Activated T-helper 1 cell treated with anti-CD3 and anti-CD28 coated beads, Interleukin-2, amount 50 U/mL, for 16 hours (primary cell): ENCODE measurements at places on chromosomes 6 and 20.

GRCh38 chr6:164108869-164109769 lies 694.6 kb downstream of the QKI start:
- no peak for DNase-seq

- no peak for DNase-seq
Measured at GRCh38 chr6:70371454-70372105, 41.7 kb upstream of the FAM135A start.

DNA sequence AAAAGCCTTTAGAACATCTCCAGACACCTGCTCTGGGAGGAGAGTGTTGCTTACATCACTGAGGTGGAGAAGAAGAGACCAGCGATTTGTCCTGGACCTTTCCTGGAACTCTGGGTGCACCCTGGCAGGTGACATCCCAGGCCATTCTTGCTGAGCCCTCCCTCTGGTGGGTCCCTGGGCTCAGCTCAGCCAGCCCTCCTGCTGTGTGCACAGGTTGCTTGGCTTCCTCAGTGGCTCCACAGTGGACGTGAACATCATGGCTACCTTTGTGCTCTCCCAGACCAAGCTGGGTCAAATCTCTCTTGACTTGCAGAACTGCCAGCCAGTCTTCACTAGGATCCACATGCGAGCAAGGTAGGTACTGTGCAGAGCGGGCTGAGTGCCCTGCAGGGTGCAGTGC lies 19.9 kb upstream of the BPIFA2 start:
- DNase-seq: no peak

DNA sequence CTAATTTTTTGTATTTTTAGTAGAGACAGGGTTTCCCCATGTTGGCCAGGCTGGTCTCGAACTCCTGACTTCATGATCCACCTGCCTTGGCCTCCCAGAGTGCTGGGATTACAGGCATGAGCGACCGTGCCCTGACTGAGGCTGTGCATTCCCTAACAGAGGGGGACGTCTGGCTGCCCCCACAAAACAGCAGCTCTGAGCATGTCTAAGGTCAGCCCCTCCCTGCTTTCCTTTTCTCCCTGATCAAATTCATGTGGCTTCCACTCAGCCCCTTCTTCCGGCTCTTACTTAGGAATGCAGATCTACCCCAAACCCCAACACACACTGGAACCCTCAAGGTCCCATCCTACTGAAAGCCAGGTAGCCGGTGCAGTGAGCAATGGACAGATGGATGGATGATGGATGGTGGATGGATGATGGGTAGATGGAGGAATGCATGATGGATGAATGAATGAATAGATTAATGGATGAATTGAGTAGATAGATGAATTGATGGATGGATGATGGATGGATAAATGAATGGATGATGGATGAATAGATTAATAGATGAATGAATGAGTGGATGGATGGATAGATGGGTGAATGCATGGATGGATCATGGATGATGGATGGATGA lies 91.5 kb upstream of the BHLHE23 start:
- DNase-seq: no peak

DNA sequence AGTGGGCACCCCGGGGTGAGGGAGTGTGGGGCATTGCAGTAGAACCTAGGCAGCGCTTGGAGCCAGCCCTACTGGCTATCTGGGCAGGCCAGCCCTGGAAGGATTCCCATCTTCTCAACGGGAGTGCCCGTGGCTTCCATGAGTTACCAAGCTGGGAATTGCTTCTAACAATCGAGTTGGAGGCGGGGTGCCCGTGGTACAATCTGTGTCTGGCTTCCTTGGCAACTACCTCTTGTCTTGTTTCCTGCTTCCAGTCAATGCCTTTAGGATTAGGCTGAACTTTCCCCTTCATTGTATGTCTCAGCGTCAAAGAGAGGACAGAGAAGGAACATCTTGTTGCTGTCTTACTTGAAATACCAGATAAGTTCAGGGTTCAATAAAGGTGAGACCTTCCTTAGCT lies 33.3 kb downstream of the PPP1R14C start:
- no peak for DNase-seq

DNA sequence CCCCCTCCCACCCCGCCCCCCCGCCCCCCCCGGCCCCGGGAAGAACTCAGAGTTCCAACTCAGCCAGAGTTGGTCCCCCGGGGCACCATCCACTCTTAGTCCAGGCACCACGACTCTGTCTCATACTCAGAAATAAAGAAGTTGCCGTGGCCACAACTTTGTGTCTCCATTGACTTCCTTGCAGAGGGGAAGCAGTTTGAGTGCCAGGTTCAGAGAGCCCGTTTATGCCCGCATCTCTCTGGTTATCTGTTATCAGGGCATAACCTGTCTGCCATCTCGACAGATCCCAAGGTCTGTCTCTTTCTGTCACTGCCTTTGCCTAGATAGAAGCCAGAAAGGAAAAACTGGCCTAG lies 605 bp downstream of the CDC5L start:
- peak; percentile 4 for DNase-seq

GRCh38 chr6:107075951-107076381 lies 39.3 kb downstream of the BEND3 start:
- DNase-seq: no peak

DNA sequence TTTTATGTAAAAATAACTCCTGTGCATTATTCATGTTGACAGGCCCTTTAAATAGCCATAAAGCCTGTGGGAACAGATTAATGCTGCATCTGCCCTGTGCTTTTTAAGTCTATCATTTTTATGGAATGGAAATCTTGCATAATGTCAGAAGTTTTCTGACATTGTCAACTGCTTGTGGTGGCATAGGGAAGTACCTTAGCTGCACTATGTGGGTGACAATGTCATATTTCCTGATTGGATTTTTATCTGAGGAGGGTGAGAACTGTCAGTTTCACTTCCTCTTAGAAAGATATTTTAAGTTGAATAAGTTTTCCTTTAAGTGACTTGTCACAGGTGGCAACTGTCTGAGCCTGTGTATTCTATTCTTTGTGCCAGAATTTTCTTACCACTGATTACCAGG lies 267.9 kb downstream of the PLCB1 start:
- no peak for DNase-seq

- no peak for DNase-seq
Measured at GRCh38 chr20:35823937-35824336, 52.1 kb downstream of the PHF20 start.

DNA sequence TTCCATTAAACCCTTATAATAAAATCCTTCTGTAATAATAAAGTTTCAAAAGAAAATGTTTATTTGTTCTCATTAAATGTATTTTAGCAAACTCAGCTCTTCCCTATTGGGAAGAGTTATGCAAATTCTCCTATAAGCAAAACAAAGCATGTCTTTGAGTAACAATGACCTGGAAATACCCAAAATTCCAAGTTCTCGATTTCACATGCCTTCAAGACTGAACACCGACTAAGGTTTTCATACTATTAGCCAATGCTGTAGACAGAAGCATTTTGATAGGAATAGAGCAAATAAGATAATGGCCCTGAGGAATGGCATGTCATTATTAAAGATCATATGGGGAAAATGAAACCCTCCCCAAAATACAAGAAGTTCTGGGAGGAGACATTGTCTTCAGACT lies 3.8 kb downstream of the IL17A start:
- no peak for DNase-seq

DNA sequence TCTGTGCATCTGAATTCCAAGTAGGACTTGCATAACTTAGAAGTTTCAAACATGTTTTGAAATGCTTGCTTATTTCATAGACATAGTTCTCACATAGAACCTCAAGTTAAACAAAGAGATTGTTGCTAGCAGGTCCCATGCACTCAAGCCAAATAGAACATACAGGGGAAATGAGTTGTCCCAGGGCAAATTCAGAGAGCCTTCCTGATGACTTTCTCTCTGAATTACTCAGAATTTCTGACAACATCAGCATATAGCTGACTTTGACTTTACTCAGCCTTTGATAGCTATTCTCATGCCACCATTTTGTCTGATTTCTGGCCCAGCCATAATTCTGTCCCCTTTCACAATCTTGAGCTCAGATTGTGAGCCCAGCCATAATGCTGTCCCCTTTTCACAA lies 333.2 kb upstream of the PLCB4 start:
- no peak for DNase-seq

- DNase-seq: no peak
Measured at GRCh38 chr6:135047336-135047735, 7.3 kb downstream of the HBS1L start.

GRCh38 chr6:151018911-151019782 lies 153.6 kb downstream of the MTHFD1L start:
- DNase-seq: no peak

GRCh38 chr6:85680388-85680787 lies 37.7 kb upstream of the SYNCRIP start:
- no peak for DNase-seq

- DNase-seq: peak; percentile 52
Measured at GRCh38 chr20:58850693-58851174, at the start of gene GNAS-AS1. GNAS-AS1 (minus strand) TSS chr20:58850902.

DNA sequence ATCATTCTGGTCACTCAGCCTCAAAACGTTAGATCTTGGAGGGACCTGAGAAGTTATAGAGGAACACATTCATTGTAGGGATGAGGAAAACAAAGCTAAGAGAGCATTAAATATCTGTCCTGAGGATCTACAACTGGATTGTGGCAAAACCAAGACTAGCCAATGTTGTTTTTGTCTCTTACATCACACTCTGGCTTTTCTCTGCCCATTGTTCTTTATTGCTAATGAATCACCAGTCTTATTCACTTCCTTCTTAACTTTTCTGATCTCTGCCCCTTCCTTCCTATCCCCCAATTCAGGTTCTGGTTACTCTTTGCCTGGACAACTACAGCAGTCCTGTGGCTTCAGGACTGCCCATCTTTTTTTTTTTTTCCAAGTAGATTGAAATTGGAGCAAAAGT lies 57.0 kb upstream of the PREP start:
- no peak for DNase-seq

- no peak for DNase-seq
Measured at GRCh38 chr6:3542032-3542640, 85.3 kb upstream of the SLC22A23 start.
